T1000 (cell line): ENCODE measurements at places on chromosomes 7 and 10.

DNA sequence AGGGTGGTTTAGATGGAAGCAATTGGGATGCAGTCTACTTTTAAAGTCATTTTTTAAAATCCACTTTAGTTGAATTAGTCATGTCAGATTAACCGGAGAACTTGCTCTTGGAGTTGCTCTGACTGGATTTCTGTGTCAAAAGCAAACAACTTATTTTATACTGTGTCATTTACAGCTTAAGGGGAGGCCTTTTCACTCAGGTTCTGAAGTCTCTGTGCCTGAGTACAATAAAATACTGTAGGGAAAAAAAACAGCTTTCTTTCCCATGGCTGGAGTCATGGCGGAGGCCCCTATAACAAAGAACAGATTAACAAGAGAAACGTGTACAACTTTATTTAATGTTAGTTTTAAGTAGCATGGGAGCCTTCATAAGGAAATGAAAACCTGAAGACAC, 39.2 kb upstream of the MSRB2 start:
- no peak for DNase-seq

GRCh38 chr7:131342864-131343442, 15.3 kb downstream of the MKLN1 start:
- DNase-seq, result no peak

DNA sequence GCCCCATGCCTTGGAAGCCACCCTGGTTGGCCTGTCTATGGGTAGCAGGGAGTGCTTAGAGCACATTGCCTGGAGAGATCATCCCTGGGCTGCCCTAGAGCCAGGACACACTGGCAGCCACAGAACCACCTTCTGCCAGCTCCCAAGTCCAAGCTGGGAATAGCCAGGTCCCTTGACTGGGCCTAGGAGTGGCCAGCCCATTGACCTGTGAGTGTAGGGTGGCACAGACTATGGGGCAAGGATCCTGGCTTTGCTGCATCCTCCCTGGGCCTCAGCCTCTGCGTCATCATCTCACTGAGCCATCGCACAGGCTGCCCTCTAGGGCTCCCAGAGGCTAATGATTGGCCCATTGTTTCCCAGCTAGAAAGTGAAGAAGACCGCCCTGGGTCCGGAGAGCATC, 7.0 kb downstream of the AQP1 start:
- DNase-seq, result no peak

GRCh38 chr10:126375926-126376554, 12.2 kb downstream of the ADAM12 start:
- no peak for DNase-seq

GRCh38 chr10:3714531-3714930, 70.5 kb downstream of the KLF6 start:
- DNase-seq, result no peak
